ENCODE measurements at places on chromosomes 12 and 14. TPM values are rescaled to one million over a fixed set of nuclear protein-coding genes. Genes with fewer than 3 reads are reported as not detected.

DEGS2 gene
- 0.81 TPM for total RNA-seq

CLEC2A gene
- total RNA-seq, result not detected

LMNTD1 gene
- not detected for total RNA-seq

NUMB gene
- 67.5 TPM for total RNA-seq

- DNase-seq, result no peak
These were observed 29.7 kb upstream of the ATP2A2 start for GRCh38 chr12:110251381-110251780.

DNA sequence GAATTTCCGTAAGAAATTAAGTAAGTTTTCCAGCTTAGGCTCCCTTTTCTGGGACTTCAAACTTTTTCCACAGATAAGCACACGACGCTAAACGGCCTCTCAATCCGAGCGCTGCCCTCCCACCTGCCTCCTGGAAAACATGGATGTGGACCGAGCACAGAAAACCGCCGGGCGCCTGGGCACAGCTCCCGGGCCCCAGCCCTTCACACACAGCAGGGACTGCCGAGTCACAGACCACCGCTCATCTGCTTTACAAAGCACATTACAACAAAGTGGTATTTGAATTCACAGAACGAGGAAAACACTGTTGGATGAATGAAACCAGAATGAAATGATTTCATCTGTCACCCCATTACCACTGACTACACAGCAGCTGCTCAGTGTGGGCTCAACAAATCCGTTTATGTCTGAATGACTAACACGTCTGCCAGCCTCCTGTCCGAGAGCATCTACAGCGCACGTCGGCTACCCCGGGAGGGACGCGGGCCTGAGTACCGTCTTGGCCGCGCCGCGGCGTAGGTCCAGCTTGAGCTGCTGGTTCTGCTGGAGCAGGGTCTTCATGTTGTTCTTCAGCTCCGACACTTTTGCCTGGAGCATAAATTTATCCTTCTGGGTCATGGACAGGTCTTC lies 13.1 kb upstream of the ANKLE2 start:
- DNase-seq, result no peak

DNA sequence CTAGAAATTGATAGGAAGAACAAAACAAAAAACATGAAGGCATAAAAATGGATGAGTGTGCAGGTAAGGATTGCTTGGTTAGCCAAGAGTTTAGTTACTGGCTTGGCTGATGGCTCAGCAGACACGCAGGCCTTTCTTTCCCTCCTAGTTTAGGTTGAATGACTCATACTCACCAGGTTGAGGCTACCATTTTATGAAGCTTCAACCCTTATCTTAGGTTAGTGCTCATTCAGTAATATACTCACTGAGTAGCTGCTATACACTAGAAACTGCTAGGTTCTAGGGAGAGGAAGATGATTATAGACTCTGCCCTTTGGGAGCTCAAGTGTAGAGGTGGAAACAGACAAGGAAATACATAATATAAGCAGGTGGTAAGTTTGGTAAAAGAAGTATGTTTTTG lies 6.0 kb downstream of the P3H3 start:
- DNase-seq, result no peak

GRCh38 chr14:32542507-32542906 lies 213.4 kb downstream of the AKAP6 start:
- no peak for DNase-seq

DNA sequence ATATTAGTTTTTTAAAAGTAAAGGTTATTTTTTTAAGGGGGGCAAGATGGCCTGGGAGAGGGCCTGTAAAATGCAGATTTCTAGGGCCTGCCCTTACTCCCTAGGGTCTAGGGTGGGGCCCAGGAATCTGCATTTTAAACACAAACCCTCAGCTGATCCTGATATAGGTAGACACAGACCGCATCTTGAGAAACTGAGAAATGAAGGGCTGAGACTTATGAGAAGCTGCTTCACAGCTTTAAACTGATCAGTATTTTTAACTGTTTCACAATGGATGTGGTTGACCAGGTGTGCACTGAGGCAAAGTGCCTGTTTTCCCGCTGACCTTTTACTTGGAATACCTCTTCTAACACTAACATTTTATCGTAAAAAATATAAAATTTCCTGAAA lies 84.0 kb downstream of the CCDC88C start:
- no peak for DNase-seq

- DNase-seq, result no peak
These were observed 62.1 kb upstream of the MAP1LC3B2 start for GRCh38 chr12:116497051-116497591.

DNA sequence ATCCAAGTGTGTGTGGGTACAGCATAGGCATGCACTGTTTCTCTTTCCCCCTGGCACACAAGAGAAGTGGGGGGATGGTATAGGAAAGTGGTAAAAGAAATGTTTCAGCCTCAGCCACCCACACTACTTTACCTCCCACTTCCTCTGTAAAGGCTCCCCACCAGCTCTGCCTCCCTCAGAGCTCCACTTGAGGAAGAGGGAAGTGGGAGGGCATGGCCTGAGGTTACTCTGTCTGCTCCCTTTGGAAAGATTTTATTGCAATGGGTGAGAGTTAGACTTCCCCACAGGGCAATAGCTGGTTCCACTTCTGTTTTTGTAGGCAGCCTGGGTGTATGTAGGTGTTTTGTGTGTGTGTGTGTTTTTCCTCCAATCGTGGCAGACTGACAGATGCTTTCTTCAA lies 145.3 kb downstream of the SSPN start:
- DNase-seq, result no peak

Measured in aorta (tissue), 5 donors.